ENCODE measurements at places on chromosomes 13 and 19. TPM values are rescaled to one million over a fixed set of nuclear protein-coding genes. Genes with fewer than 3 reads are reported as not detected.

DNA sequence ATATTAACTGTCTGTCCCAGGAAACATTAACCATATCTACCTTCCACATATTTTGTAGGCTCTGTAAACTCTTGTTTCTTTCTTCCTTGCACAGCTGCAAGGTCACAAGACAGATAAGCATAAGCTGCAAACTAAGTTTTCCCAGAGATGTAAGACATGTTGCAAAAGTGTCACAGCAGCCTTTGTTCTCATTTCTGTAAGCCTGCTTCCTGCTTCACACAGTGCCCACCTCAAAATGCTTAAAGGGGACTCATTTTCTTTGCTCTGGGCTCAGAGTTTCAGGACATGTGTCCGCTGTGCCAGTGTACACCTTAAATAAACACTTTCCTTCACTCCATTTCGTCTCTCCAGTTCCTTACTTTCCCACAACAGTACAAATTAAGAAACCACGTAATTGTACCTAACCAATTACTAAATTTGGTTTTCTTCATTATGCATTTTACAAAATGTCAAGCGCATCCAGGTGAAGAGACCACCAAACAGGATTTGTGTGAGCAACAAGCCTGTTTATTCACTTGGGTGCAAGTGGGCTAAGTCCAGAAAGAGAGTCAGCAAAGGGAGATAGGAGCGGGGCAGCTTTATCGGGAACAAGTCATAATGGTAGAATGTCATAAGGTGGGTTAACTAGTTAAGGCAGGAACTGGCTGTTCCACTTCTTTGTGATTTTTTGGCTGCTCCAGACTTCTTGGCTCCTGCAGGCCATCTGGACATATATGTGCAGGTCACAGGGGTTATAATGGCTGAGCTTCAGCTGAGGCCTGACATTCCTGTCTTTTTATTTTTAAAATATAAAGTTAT is 12.7 kb upstream of the ZNF431 start:
- DNase-seq = no peak

Gene KIR3DL1
- not detected for polyA plus RNA-seq

GRCh38 chr13:66844933-66845332 is 385.2 kb downstream of the PCDH9 start:
- DNase-seq = no peak

GRCh38 chr19:38264486-38265212 is at the start of gene SPINT2:
Gene SPINT2 (plus strand): TSS chr19:38264573. CDS start chr19:38264893, 320 bp downstream.
- DNase-seq = no peak

Gene DAND5
- 0.11 TPM for polyA plus RNA-seq

- DNase-seq = no peak
Measured at GRCh38 chr13:40272776-40273139, 393.7 kb downstream of the FOXO1 start.

Gene ERICH6B
- polyA plus RNA-seq = 1.1 TPM

DNA sequence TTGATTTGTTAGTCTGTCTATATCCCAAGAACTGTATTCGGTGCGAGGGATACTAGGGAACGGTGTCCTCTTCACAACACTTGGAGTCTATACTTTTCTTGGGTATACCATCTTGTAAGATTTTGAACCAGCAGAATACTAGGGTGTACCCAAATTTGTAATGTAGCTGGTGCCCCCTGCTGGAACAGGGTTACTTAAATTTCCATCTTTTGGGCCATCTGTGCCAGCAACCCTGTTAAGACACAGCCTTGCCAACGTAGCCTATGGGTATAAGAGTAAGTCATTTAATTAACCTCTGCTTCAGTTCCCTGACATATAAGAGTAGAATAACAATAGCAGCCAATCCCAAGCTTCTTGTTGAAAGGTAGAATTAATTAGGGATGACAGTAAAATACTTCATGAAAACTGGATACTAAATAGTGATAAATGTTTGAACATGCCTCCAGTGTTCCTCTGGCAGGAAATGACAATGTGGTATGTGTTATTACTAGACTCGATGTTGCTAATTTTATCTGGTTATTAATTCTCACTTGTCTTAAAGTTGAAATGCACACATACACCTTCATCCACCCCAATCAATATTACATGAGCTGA is 607.6 kb downstream of the FGF9 start:
- DNase-seq = no peak

DNA sequence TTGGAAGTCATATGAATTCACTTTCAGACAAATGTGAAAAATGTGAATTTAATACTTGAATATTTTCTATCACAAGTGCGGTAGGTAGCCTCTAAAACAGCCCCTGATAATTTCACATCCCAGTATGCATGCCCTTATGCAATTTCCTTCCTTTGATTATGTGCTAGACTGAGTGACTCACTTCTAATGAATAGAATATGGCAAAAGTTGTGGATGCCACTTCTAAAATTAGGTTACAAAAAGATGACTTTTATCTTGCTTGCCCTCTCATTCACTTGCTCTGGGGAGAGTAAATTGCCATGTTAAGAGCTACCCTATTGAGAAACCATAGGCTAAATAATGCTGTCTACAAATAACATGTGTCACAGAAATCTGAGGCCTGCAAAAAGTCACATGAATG is 402.5 kb upstream of the PCDH9 start:
- no peak for DNase-seq

Gene UPK1A
- 18.6 TPM for polyA plus RNA-seq

GRCh38 chr13:81498969-81499368 is 1158.0 kb upstream of the SPRY2 start:
- DNase-seq = no peak

DNA sequence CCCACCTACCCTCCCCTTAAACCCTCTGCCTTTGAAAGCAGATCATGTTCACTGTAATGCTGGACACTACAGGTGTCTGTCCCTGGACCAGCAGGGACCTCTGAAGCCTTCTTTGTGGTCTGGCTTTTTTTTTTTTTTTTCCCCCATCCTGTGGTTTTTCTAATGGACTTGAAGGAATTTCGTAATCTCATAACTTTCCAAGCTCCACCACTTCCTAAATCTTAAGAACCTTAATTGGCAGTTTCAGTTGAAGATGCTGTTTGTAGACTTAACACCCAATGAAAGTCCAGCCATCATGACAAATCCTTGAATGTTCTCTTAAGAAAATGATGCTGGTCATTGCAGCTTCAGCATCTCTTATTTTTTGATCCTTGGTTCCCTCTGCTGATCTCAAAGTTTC is 45.0 kb upstream of the LRCH1 start:
- DNase-seq = no peak

Gene TRPC4
- polyA plus RNA-seq = 4.9 TPM

Gene C19orf73
- 0.74 TPM for polyA plus RNA-seq

Gene THSD1
- polyA plus RNA-seq = 7.8 TPM

DNA sequence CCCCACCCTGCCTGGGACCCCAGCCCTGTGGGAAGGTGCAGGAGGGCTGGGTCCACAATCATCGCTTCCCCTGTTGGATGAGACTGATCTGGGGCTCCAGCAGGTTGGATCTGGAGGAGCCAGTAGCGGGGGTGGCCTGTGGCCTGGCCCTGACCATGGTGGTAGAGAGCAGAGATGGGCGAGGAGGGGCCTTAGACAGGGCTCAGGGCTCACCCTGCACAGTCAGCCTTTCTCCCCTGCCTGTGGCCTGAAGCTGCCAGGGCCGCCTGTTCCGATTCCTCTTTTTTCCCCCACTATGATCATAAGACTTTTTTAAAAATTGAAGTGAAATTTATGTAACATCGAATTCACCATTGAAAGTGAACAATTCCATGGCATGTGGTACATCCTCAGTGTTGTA is 18.2 kb downstream of the SIN3B start:
- no peak for DNase-seq

DNA sequence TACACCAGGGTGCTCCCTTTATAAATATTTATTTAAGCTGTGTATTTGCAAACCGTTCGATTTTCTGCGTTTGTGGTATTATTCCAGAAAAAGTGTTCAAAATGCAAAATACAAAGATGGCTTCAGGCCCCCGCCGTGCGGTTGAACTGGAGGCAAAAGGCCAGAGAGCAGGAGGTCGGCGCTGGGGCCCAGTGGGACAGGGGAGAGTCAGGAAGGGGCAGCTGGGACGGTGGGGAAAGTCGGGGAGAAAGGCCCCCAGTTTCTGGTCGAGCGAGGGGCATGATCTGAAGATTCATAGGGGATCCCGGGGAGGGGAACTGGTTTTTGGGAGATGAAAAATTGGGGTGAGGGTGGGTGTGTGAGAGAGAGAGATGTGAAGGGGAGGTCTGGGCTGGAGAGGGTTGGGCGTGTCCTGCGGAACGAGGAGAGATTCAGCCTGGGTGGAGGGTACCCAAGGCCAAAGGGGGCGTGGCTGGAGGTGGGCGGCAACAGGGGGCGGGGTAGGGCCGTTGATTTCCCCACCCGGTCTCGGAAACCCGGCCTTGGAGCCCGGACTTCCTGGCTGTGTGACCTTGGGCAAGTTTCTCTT is 678 bp downstream of the ISOC2 start:
- DNase-seq = no peak

- no peak for DNase-seq
Measured at GRCh38 chr13:30848332-30849027, 57.6 kb upstream of the MEDAG start.

Gene SIGLEC10
- polyA plus RNA-seq = 0.82 TPM

DNA sequence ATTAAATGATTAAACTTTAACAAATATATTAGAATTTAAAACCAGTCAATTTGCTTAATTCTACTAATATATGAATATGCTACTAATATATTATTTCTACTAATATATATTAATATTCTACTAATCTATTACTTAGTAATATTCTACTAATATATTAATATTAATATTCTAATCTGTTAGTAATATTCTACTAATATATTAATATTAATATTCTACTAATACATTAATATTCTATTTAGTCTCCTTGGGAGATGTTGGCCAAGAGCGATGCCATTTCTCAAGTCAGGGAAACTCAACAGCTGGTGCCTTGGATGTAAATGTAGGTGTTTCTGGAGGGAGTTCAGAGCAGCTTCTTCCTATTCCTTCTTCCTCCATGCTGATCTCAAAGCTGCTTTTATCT is 259.2 kb upstream of the TMTC4 start:
- no peak for DNase-seq

DNA sequence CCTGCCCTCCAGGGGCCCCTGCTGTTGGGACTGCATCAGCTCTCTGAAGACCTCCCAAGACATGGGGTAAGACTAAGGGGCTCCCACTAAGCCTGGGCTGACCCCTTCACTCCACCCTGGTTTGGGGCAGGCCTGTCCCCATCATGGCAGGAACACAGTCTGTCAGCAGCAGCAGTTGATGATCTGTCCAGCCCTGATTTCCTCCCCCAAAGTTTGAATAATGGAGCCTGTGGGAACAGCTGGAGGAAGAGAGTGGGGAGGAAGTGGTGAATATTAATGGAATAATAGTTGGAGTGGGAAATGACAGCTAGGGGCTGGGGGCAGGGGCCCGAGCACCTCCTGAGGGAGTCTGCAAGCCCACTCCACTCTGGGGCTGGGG is 1.3 kb upstream of the B3GNT8 start:
- no peak for DNase-seq

Gene PPM1N
- polyA plus RNA-seq = not detected

DNA sequence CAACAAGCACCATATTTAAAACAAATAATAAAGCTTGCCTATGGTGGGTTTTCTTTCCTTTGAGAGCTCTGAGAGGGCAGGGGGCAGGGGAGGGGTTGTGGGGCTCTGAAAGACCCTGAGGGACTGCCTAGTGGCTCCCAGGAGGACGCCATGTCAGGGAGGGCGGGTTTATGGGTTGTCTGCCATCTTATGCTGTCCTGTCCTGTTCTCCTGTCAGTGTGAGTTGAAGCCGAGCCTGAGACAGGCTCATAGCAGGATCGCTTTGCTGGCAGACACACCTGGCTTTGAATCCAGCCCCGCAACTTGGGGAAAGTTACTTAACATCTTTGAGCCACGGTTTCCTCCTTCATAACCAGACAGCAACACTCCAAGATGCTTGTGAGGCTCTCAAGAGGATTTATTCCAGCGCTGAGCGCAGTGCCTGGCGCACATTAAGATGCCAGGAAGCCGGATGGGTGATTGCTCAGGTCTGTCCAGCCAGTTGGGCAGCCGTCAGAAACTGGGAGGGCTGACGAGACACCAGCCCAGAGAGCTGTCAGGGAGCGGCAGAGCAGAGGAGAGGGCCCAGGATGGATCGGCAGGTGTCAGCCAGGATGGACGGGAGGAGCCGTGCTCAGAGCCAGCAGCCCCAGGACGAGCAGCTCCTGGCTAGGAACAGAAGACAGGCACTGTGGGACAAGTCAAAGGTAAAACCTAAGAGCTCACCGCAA is 36.8 kb upstream of the C1QTNF9 start:
- no peak for DNase-seq

GRCh38 chr19:11405846-11406643 is 13.1 kb downstream of the RGL3 start:
- DNase-seq = no peak

Gene GDF15
- 2.6 TPM for polyA plus RNA-seq

GRCh38 chr19:41646589-41647204 is 19.8 kb upstream of the CEACAM4 start:
- DNase-seq = no peak

GRCh38 chr19:9431475-9431874 is 3.9 kb downstream of the ZNF266 start:
- DNase-seq = no peak

- DNase-seq = no peak
Measured at GRCh38 chr13:102710261-102710679, 15.4 kb upstream of the METTL21C start.

DNA sequence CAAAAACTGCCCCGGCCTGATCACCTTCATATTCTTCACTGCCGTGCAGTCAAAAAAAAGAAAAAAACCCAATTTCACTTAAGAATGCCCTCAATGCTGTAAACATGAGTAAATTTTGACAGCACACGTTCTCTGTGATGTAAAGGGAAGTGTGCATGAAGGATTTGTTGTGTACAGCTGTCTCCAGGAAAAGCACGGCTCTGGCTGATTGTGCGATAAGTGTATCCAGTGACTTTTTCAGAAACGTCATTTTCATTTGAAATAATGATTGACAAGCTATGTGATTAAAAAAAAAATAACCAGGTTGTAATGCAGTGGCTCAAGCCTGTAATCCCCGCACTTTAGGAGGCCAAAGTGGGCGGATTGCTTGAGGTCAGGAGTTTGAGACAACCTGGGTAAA is 39.6 kb downstream of the ANKRD10 start:
- DNase-seq = no peak

GRCh38 chr13:52414051-52414450 is 8.1 kb upstream of the THSD1 start:
- DNase-seq = no peak

All from right renal cortex interstitium (tissue), 3 donors.